Pulmonary artery endothelial cell (primary cell): ENCODE measurements at places on chromosomes 2 and 18.

DNA sequence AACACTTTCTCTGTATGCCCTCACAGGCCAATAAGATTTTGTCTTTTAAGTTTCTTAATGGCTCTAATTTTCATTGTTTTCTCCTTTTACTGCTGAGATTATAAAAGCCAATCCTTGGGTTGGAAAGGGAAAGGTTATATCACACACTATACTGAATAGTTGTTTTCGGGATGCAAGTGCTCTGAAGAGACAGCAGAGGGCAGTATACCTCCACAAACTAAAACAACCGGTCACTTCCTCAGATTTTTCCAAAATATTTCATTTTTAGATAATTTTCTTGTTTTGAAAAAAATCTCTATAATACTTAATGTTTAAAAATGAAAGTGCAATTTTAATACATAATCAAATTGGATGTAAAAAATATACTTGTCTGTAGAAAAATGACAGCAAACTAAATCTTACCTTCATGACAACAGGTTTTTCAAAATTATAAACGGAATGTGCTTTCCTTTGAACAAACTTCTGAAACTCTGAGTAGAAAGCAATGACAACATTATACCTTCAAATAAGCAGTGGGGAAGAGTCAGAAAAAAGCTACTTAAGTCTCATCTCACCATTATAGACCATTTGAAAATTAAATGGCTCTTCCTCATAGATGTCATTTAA, 82.7 kb downstream of the ORC4 start:
- DNase-seq: no peak

- DNase-seq: no peak
These were observed 119.2 kb downstream of the KCNF1 start for GRCh38 chr2:11030909-11031308.

- DNase-seq: no peak
These were observed 16.8 kb upstream of the KCNK3 start for GRCh38 chr2:26675651-26676255.

GRCh38 chr2:158743466-158743865, 51.7 kb upstream of the DAPL1 start:
- no peak for DNase-seq

DNA sequence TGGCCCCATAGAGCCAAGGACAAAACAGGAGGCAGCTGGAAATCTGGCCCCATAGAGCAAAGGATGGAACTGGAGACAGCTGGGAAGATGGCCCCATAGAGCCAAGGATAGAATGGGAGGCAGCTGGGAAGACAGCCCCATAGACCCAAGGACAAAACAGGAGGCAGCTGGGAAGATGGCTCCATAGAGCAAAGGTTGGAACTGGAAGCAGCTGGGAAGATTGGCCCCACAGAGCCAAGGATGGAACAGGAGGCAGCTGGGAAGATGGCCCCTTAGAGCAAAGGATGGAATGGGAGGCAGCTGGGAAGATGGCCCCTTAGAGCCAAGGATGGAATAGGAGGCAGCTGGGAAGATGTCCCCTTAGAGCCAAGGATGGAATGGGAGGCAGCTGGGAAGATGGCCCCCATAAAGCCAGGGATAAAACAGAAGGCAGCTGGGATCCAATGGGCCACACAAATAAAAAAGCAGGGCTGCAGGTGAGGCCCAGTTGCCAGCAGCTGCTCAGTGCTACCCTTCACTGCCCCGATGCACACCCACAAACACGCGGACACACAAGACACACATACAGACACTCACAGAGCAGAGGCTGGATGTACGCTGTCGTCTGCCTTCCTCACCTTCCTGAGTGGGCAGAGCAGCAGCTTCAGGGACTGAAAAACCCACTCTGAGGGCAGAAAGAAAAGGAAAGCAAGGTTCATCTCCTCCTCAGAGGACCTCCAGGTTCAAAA, 505.4 kb upstream of the MYT1L start:
- no peak for DNase-seq

- DNase-seq: no peak
These were observed 9.3 kb downstream of the WNT10A start for GRCh38 chr2:218889937-218890336.

GRCh38 chr2:235505181-235505741, 11.4 kb downstream of the AGAP1 start:
- no peak for DNase-seq

DNA sequence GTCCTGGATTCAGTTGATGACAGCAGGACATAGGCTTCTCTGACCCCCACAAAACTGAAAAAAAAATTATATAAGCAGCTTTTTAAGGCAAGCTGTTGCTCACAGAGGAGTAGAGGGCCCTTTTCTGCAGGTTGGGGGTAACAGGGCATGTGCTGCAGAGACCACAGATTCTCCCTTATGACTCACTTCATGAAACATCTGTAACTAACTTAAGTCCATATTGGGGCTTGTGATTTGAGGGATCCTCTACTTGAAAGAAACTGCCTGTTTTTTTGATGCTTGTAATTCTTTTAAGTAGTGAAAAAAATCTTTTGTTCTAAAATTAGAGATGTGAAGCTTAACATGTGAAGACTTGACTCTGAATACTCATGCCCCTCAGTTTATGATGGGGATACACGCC, 33.4 kb downstream of the XRCC5 start:
- no peak for DNase-seq

DNA sequence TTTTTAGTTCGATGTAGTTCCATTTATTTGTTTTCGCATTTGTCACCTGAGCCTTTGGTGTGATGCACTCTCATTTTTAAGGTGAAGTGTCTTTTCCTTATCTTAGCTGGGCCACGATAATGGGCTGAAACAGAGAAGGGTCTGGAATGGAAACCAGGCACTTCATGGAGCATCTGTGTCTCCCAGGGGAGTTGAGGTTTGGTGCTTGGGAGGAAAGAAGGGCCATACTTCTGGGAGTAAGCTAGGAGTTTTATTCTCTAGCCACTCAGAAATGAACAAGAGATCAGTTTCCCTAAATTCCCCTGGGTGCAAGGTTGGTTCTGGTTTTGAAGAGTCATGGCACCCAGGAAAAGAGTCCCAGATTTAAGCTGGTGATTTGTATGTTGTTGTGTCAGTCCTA, 179.4 kb upstream of the CXCR4 start:
- no peak for DNase-seq
